ENCODE measurements at places on chromosomes 4 and X.

GRCh38 chrX:1754077-1754476 is 139.2 kb downstream of the ASMT start:
- no peak for DNase-seq

DNA sequence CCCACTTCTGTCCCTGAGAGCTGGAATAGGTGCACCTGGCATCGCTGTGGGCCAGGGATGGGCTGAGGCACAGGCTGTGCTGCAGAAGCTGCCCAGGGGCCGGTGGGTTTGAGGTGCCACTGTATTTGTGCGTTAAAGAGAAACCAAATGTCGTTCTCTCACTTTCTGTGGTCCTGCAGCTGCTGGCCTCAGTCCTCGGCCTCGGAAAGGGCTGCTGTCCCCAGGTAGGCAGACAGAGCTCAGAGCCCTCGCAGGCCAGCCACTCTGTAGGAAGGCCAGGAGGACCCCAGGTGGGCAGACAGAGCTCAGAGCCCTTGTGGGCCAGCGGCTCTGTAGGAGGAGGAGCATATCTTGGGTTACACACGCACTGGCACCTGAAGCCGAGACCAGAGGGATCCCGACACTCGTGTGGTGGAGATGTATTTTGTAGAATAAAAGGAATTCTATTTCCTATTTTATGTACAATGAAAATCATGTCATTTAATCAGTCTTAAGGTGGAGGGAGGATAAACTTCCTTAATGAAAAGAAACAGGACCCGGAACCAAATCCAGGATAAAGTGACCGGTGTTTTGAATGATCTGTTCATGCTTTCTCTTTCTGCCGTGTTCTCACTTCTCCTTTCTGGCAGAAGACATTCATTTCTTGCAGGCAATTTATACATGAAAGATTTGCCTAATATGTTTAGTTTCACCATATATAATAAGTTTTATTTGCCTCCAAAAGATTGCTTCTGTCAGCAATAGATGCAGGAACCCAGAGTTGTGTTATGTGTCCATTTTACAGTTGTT is 54.4 kb upstream of the HGFAC start:
- DNase-seq = no peak

DNA sequence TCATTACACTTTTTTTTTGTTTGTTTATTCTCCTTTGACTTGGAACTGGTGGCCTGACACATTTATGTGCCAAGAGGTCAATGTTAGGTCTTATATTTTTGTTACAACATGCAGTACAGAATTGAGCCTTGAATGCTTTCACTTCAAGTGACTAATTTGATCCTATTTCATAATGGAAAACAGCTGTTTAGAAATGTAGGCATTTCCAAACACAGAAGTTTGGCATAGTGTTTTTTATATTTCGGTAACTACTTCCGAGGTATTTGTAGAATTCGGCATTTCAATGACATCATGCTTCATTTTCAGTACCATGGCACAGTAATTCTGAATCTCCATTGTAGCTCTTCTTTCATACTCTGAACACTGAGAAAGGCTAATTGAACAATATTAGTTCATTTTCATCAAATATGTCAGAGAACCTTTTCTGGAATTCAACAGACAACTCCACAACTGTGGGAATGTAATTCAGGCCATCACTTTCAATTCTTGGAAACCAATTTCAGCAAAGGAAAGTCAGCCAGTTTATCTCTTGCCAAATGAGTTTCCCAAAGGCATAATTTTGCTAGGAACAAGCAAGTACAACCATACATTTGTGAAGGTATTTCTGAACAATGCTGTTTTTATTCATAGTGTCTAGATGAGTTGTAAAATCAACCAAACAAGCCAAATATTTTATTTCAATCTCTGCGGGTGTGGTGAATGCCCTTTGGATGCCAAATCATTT is 11.4 kb downstream of the FAM120C start:
- no peak for DNase-seq

GRCh38 chr4:155676430-155676825 is 9.8 kb downstream of the GUCY1A1 start:
- no peak for DNase-seq

GRCh38 chr4:28378109-28378830 is 1517.6 kb downstream of the STIM2 start:
- DNase-seq = no peak

DNA sequence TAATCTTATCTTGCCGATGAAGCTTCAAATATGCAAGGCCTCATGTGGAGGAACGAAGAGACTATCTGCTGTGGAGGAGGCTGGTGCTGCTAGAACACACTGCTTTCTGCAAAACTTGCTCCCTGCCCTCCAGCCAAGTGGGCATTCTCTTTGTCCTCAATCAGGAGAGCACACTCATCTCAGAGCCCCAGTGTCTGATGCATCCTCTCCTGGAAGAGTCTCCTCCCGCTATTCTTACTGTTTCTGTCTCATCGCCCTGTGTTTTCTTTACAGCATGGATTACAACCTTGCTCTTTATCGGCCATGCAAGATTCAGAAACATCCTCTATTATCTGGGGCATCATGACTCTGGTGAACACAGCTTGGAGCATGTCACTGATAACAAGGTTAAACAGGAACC is 68.2 kb upstream of the MTNR1A start:
- no peak for DNase-seq

DNA sequence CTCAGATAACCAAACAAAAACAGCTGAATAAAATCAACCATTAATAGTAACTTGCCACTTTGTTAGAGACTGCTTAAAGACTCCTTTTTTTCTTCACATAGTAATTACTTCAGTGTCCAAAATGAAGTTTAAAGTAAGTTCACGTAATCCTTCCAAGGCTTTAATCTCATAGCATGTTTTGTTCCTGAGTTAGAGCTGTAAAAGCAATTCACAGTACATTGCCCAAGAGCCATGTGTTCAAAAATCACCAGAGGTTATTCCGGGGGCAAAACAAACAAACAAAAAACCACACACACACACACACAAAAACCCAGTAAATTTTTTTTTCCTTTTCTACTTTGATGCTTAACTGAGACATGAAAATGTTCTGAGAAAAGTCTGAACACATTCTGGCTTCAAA is 6.1 kb downstream of the GPR82 start:
- no peak for DNase-seq

GRCh38 chr4:44583393-44583792 is 68.0 kb downstream of the YIPF7 start:
- DNase-seq = no peak

DNA sequence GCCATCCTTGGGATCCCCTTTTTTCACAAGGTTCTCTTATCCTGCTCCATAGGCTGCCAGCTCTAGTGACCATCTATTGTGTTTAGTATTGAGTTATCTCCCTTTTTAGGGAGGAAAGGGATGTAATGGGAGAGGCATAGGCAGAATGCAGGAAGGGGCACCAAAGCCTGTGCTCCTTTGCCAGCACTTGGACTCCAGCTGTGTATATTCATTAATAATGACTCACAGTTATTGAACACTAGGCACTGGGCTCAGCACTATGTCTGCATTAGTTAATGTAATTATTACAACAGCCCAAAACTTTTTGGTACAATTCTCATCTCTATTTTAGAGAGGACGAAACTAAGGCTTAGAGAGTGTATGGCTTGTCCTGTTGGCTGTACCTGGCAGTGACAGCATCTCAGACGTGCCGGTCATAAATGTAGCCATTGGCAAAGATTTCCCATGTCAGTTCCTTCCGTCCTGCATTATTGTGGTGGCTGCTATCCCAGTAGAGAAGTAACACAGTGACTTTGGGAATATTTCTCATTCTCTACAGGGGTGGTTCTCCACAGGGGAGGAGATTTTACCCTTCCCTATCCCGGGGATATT is 90.3 kb downstream of the AFF1 start:
- DNase-seq = no peak

DNA sequence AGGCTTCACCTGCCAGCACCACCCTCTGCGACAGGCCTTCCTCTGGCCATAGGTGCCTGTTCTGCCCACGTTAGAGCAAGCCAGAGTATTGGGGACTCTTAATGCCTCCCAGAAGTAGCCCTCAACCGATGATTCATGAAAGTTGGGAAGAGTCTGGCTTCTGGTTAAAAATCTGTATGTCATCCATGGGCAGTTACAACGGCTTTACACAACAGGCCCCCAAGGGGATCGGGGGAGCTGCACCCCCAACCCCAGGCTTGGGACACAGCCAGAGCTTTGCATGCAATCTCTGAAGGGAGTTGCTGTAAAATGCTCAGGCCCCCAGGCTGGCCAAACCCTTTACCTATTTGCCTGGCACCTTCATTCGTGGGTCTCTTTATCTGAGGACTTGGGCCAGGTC is 5.4 kb upstream of the CYTL1 start:
- DNase-seq = no peak

Data from NCI-H2107 (cell line).